Ascending aorta (tissue), 2 donors: ENCODE measurements at places on chromosomes 1 and 21.

DNA sequence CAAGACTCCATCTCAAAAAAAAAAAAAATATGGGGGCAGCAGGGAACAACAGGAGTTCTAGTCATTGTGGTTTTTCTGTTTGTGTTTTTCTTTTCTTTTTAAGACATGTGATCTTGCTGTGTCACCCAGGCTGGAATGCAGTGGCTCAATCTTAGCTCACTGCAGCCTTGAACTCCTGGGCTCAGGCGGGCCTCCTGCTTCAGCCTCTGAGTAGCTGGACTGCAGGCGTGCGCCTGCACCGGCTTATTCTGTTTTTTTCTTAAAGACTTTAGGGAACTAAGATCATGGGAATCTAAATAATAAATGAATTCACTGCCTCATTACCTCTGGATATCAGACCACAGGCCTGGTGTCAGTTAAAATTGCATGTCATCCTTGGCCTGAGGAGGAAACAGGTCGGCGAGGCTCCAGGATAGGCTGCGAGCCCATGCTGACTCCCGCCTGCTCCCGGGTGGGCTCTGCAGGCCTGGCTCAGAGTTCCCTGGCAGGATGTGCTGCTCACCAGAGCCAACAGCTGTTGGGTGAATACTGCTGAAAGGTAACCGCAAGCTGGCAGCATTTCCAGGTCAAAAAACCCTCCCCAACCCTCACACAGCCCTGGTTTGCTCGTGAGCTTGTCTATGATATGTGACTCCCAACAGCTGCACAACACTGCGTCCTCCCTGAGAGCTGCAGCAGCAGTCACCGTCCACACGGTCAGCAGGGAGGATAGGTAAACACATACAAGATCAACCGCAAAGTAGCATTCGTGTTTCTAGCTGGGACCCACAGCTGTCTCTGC is 58.1 kb downstream of the SCCPDH start:
- no peak for DNase-seq

- peak; percentile 71 for DNase-seq
Measured at GRCh38 chr1:33060579-33061083, 20.3 kb upstream of the AZIN2 start.

DNA sequence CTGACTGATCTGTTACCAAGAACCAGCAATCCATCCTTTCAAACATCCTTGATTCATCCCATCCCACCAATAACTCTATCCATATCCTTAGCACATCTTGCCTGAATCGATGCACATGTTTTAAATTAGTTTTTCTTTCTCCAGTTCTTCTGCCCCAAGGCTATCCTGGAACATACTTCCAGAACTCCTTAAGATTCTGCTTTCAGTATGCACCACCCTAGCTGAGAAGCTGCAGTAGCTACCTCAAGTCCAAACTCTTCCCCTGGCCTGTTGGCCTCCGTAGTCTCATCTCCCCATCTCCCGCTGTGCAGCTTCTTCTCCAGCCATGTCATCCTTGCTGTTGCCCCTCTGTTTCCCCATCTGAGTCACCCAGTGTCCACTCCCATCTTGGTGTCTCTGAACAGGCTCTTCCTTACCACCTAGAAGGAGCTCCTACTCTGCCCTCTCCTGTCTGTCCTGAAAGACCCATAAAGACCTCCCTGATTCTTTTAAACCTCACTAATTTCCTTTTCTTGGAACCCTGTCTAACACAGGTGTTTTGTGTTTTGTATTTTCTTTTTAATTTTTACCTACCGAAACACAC is 108.0 kb downstream of the SGIP1 start:
- DNase-seq = no peak

DNA sequence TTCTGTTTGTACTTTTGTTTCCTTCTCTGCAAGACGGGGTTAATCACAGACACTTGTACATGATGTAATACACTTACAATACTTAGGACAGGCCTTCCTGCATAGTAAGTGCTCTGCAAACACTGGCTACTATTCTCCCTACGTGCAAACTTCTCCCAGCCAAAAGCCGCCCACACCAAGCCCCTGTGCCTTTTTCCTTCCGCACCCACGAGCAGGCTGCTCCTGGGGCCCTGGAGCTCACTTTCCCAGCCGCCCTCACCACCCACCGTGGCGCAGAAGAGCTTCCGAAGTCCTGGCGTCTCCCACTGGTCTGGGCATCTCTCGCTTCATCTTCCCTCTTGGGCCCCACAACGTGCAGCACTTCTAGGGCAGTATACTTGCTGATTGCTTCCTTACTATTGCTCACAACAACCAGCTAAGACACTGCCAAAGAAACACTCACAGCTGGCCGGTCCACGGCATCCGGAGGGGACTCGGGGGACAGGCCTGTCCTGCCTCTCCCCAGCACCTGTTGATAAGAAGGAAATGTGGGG is 22.5 kb upstream of the GPR157 start:
- DNase-seq = no peak

DNA sequence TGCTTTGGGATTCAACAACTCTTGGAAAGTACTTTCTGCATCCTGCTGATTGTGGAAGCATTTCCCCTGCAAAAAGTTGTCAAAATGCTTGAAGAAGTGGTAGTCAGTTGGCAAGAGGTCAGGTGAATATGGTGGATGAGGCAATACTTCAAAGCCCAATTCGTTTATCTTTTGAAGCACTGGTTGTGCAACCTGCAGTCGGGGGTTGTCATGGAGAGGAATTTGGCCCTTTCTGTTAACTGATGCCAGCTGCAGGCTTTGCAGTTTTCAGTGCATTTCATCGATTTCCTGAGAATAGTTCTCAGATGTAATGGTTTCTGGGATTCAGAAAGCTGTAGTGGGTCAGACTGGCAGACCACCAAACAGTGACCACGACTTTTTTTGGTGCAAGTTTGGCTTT is 47.6 kb upstream of the GJA5 start:
- no peak for DNase-seq

DNA sequence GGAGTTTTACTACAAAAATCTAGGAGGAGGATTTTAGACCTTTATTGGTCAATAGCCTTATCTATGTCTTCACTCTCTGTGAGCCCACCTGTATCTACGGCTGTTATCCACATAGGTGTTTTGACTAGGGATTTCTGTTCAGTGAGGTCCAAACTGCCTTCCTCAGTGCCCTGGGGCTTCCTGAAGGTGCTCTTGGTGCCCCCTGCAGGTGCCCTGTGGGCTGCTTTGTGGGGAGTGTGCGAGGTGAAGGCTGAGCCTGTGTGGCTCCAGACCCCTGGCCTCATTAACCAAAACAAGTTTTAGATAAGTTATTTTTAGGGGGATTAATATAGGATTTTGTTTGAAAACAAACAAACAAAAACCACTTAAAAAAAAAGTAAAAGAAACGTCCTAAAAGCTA is 122.5 kb downstream of the KIF26B start:
- DNase-seq = no peak

- DNase-seq = no peak
Measured at GRCh38 chr1:162292422-162292849, 84.2 kb downstream of the SPATA46 start.

- DNase-seq = no peak
Measured at GRCh38 chr1:16122350-16122881, 33.5 kb downstream of the EPHA2 start.

DNA sequence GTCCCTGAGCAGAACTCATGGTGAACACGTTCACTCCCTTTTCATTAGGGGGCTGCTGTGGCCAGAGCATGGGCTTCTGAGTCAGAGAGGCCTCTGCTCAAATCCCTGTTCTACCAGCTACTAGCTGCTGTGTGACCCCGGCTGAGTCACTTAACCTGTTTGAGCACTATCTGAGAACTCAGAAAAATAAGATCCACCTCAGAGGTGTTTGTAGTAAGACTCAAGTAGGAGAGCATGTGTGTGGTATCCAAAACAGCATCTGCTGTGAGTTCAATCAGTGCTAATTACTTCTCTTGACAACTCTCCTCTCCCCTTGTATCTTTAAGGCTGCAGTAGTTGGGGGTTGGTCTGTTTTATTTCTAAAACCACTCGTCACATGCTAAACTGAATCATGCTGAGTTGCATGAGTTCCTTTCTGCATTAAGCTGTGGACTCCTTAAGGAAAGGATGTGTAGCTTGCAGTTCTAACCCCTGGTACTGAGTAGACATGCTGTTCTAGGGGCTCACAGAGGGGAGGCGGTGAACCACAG is 39.7 kb upstream of the JUN start:
- DNase-seq = no peak

GRCh38 chr1:168665975-168666374 is 63.0 kb downstream of the DPT start:
- DNase-seq = no peak

DNA sequence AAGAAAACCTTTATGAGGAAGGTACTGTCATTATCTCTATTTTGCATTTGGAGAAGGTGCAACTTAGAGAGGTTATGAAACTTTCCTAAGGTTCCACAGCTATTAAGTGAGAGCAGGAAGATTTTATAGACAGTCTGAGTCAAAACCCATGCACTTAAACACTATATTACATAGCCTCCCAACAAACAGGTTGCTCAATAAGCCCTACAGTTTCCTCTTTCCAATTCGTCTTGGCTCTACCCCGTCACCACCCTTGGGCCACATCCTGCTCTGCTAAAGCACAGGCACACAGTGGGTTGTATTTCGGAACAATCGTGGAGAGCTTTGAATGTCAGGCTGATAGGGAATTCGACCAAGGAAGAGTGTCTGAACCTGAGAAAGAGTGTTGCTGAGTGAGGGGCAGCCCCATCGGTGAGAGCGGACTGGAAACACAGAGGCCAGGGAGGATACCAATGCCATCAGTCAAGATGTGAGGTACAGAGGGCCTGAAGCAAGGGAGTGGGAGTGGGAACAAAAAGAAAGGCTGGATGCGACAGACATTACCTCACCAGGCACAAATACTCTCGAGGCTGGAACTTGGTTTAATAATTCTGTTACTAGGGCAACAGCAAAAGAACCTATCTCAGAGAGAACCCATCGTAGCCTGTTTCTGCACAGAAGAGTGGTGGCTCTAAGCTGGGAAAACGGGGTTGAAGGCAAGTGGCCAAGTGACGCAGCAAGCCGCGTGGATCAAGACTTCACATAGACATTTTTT is 6.3 kb upstream of the LRRC52 start:
- DNase-seq = no peak

DNA sequence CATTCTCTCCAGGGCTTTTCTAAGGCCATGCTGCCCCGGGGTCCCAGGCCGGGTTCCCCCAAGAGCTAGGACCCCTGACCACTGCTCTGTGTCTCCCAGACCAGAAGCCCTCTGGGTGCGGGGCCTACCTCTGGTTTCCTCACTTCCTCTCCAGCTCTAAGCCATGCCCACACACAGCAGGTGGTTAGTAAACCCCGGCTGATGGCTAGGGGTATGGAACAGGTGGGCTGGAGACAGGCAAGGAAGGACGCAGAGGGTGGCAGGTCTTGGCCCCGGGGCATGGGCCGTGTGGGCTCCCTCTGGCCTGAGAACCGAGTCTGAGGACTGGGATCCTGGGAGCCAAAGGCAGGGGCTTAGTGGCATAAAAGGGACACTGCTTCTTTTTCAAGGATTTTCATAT is 15.9 kb upstream of the PLCH2 start:
- DNase-seq = no peak

- no peak for DNase-seq
Measured at GRCh38 chr1:11413986-11414391, 65.0 kb upstream of the DISP3 start.

DNA sequence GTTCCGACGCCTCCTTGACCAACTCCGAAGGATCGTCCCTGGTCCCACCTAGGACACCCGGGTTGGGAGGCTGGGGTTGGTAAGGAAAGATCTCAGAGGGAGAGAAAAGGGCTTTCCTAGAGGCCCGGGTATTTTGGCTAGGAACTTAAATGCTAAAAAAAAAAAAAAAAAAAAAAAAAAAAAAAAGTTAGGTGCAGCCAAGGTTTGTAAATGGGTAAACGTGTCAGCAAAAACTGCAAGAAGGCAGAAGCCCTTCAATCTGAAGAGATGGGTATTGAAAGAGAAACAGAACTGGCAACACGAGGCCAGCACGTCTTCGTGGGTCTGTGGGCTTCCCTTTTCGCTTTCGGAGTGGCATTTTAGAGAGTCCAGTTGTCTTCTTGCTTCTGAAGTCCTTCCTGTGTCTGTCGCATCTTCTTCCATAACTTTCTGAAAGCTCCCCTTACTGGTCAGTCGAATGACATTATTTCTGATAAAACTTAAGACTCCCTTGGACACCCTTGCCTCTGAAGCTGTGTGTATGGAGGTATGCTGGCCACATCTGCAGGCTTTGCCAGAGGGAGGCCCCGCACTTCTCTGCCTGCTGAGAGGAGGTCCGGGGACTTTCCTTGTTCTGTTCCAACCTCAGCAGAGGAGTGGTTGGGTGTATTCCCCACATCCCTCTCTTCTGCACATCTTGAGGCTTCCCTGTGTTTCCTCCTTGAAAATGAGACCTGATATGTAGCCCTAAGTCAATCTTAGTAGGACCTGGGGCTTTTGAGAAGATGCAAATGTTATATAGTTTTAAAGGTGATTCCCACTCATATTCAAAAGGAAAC is 745 bp downstream of the RCSD1 start:
- DNase-seq = no peak

DNA sequence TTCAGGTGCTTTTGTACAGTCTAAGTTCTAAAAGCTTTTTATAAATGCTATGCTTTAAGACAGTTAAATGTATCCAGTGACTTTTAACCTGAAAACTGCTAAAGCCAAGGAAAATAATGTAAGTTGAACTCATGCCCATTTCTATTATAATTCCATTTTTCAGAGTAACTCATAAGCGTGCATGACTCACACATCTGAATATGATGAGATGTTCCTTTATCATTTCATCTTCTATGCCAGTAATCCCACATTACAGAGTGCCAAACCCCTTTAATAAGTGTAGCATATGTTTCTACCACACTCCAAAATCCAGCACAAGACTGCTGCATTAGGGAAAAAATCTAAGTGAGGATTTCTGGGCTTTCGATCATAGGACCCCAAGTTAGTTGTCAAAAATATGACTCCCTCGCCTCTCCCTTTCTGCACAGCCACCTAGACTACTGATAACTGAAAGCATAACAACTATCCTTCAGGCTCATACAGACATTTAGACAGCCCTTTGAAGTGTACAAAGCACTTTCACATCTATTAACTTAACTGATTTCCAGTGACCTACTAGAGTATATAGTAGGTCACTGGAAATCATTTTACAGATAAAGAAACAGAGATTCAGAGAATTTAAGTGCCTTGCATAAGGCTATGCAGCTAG is 45.3 kb downstream of the JAK1 start:
- no peak for DNase-seq

- DNase-seq = no peak
Measured at GRCh38 chr1:4224684-4225467, 324.8 kb upstream of the C1orf174 start.

- no peak for DNase-seq
Measured at GRCh38 chr1:19178734-19179398, 31.2 kb downstream of the UBR4 start.
